Stimulated activated CD4-positive, alpha-beta T cell treated with anti-CD3 and anti-CD28 coated beads, Interleukin-2, amount 100 ng/mL, for 48 hours (primary cell): ENCODE measurements at places on chromosomes 16 and 17.

DNA sequence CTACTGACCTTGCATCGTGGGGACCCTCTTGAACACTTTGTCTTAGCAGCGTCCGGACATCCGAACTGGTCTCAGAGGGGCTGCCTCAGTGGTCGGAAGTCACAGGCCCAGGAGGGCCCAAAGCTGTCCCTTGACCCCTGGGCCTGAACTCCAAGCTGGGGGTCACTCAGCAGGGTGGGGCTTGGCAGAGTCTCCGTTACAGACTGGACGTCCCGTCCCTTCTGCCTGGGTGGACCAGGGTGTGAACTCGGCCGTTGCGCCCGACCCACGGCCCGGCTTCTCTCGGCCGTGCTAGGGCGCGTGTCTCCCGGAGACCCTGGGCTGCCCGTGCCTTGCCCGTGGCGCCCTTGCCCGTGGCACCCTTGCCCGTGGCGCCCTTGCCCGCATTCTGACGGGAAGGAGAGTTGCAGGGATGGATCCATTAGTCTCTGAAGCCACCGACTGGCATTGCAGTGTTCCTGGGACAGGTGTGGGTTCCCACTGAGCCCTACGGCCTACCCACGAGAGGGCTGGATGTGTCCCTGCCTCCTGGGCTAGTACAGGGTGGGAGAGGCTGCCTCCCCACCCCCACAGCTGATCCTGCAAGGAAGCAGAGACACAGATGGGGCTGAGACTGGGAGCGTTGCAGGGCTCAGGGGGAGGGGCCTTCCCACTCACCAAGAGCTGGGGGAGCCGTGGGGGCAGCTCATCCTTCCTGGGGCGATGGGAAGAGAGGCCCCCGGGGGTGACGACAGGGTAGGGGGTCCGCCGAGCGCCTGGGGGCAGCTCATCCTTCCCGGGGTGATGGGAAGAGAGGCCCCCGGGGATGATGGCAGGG is 4.9 kb downstream of the CACNA1H start:
- no peak for DNase-seq

DNA sequence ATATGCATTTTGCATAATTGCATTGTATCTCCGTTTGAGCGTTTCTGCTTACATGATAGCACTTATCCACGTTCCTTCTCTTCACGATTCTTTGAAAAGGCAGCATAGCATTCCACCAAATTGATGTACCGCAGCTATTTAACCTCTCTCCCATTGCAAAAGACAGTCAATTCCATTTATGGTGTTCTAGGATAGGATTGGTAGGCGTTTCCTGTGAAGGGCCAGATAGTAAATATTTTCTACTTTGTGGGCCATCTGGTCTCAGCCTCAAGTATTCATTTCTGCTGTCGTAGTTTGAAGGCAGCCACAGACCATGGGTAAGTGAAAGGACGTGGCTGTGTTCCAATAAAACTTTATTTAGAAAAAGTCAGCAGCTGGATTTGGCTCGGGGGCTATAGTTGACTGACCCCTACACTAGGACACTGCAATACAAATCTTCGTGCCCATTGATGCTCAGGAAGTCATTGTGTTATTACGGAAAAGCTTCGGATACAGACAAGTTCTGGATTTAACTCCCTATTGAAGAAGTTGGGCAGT is 10.1 kb downstream of the SNX29 start:
- no peak for DNase-seq

DNA sequence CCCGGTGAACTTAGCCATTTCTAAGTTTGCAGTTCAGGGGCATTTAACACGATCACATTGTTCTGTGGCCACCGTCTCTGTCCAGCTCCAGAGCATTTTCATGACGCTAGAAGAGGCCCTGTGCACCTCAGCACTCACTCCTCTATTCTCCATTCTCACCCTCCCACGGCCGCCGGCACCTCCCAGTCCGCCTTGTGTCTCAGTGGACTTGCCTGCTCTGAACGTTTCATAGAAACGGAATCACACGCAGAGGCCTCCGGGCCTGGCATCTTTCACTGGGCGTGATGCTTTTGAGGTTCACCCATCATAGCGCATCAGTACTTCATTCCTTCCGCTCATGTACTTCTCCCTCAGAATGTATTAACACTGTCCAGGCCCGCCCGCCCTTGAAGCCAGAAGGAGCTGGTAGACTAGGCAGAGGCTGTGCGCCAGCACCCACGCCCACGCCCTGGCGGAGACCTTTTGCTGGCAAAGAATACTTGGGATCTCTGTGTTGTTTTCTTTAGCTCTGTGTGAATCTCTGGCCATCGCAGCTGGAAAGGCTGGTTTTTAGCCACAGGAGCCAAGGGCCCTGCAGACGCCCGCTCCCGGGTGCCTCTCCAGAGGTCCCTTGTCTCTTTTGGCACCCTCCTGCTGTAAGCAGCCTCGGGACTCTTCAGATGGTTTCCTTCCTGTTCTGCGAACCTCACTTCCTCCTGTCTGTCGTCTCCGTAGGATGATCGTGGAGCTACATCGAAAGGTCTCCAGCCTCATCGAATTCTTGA is 23.4 kb upstream of the JPT2 start:
- DNase-seq: no peak

GRCh38 chr17:78458736-78459335 is 80.4 kb downstream of the PGS1 start:
- no peak for DNase-seq

DNA sequence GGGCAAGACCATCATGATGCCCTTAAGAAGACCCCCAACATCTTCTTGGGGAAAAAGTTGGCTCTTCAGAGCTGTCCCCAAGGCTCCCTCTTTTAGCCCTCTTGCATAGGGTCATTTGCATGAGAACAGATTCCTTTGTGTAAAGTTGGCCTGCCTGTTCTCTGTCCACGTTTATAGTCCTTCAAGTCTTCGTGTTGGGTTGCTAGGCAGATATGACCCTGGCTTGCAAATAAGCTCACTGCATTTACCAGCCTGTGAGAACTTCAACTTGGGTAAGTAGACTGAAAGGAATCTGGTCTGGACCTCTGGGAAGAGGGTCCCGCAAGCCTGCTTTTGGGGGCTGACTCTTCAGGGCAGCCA is 2.9 kb downstream of the ARSG start:
- no peak for DNase-seq

DNA sequence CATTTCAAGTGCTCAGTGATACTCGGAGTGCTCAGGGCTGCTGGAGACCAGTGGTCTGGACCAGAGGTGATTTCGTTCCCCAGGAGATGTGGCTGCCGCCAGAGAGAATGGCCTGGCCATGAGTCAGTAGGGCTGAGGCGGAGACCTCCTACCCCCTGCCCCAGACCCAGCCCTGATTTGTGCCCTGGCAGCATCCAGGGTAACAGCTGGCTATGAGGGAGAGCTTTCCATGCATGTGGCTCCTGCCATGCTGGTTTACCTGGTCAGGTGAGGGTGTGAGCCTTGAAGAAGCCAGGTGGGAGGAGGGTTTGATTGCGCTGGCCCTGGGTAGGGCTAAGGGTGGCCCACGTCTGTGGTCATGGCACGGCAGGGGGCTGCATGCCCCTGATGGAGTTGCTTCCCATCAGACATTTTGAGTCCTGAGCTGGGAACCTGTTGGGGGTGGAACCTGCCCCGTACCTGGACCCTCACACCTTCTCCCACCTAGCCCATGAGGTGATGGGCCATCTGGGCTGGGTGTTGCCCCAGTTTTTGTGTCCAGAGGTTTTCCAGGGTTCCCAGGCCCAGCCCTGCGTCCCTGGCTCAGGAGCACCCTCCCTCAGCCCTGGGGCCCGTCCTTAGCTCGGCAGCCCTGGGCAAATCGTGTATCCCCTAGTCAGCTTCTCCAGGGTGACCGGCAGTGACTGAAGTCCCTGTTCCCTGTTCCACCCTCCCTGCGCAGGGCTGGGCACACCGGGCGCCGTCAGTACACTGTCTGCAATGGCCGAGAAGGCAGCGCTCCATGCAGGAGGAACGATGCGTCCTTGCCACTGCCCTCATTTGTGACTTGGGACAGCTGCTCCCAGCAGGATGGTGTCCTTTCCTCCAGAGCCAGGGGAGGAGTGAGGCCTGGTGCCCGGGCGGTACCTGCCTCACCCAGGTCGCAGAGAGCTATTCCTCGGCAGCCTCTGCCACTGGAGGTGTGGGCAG is 9.0 kb upstream of the CSNK1D start:
- no peak for DNase-seq

DNA sequence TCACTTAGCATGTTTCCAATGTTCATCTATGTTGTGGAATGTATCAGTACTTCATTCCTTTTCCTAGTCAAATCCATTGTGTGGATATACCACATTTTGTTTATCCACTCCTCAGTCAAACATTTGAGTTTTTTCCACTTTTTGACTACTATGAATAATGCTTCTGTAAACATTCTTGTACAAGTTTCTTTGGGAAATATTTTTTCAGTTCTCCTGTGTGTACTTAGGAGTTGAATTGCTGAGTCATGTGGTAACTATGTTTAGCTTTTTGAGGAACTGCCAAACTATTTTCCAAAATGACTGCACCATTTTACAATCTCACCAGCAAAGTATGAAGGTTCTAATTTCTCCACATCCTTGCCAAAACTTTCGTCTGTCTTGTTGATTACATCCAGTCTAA is 223.7 kb upstream of the AXIN2 start:
- no peak for DNase-seq

DNA sequence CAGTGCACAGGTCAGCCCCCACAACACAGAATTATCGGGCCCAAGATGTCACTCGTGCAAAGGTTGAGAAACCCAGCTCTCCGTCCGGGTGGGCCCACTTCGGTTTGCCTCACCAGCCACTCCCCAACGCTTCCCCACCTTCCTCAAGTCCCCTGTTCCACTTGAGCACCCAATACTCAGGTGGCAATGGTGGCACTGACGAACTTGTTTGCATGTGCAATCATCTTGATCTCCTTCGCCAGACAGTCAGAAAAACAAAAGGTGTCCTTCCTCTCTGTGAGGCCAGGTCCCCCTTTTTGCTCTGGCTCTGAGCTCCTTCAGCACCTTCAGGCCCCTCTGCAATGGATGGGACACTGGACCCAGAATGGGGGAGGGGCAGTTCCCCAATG is 3.7 kb downstream of the GGA2 start:
- no peak for DNase-seq

GRCh38 chr17:32870027-32870670 is 6.8 kb downstream of the MYO1D start:
- DNase-seq: no peak

GRCh38 chr17:78924481-78925151 is 571 bp downstream of the TIMP2 start:
- no peak for DNase-seq

DNA sequence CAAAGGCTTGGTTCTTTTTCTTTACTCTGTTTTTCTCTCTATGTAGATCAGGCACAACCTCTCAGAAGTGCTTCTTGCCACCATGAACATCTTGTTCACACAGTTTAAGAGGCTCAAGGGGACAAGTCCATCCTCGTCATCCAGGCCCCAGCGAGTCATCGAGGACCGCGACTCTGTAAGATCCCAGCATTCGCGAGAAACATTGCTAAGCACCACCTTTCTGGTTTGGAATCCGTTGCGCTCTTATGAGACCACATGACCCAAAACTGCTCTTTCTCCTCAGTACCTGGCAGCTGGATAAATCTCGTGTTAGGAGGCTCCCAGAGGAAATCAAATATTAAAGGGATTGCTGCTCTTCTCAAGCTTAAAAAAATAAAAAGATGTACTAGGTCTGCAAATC is 23.3 kb upstream of the SLC12A3 start:
- DNase-seq: no peak

DNA sequence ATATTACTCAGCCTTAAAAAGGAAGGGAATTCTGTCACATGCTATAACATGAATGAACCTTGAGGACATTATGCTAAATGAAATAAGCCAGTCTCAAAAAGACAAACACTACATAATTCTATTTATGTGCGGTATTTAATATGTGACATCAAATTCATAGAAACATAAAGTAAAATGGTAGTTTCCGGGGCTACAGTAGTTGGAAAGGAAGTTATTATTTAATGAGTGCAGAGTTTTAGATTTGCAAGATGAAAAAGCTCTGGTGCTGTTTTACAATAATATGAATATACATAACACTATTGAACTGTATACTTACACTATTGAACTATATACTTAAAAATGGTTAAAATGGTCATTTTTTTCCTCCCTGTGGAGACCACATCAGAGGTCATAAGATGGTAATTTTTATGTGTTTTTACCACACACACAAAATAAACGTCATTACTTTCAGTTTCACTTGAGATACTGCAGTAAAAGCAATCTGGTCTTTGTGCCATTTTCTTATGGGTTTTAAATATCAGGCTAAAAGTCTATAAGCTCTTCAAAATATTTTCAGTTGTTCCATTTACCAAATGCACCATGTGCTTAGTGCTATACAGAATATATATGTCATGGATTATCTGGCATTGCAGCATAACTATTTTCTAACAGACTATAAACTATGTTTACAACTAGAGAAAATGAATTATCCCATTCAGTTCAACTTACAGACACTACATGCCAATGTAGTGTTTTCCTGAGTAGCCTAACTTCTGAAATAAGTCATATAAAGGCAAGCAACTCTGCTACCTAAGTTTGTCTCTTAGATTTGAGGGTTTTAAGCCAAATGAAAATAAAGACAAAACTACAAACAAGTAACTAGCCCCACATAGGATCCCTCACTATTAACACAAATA is 90.9 kb downstream of the SPAG9 start:
- no peak for DNase-seq

GRCh38 chr16:54720259-54720658 is 210.4 kb upstream of the IRX5 start:
- DNase-seq: no peak
